ENCODE measurements at places on chromosomes 4 and X.

- no peak for DNase-seq
Observed at GRCh38 chr4:150224896-150225591, 146.8 kb downstream of the DCLK2 start.

DNA sequence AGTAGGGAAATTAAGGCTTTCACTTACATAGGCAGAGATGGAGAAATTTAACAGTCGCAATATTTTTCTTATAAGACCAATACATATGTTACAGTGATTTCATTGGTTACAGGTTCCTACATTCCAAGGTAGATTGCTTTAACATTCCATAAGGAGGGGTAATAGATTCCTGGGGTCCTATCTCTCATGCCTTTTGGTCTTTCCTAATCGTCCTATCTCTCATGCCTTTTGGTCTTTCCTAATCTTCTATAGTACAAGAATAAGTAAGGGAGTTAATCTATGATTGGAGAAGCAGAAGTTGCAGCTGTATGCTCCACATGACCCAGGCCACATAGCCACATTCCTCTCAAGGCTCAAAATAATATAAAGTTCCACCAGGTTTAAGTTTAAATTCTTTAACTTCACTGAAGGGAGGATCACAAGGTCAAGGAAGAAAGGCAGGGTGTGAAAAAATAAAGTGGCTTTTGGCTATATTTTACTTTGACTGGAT lies 285.0 kb upstream of the BOD1L1 start:
- no peak for DNase-seq

- no peak for DNase-seq
Observed at GRCh38 chr4:21377046-21377445, 571.5 kb downstream of the KCNIP4 start.

- DNase-seq = no peak
Observed at GRCh38 chr4:67604029-67604381, 45.5 kb downstream of the STAP1 start.

Data from activated naive CD4-positive, alpha-beta T cell treated with Interleukin-2 at 50 U/mL for 16 hours (primary cell).